ENCODE measurements at places on chromosomes 5 and 9. TPM values are rescaled to one million over a fixed set of nuclear protein-coding genes. Genes with fewer than 3 reads are reported as not detected.

The KCNMB1 gene
- not detected for total RNA-seq

The ISCA1 gene
- total RNA-seq, result 30.1 TPM

The IL31RA gene
- 0.92 TPM for total RNA-seq

The ANKRD34B gene
- total RNA-seq, result not detected

The SPARC gene
- not detected for total RNA-seq

DNA sequence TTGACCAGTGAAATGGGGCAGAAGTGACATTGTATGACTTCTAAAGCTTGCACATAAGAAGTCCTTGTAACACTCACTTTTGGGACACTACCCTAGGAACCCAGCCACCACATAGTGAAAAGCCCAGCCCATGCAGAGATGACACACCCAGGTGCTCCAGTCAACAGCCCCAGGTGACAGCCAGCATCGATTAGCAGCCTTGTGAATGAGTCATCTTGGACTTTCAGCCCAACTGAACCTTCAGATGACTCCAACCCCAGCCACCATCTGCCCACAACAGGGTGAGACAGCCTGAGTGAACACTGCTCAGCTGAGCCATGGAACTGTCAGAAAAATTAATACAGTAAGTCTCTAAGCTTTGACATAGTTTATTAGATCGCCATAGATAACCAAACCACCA lies 458.6 kb downstream of the ZSWIM6 start:
- H3K4me1 ChIP-seq, result no peaks in the 10 kb centered on the region
- H3K27me3 ChIP-seq, result peaks cover 1% of the 10 kb centered on the region
- H3K4me3 ChIP-seq, result no peak overlapping the region
- DNase-seq, result no peak
- no peak overlapping the region for H3K27ac ChIP-seq
- no peaks in the 10 kb centered on the region for H3K36me3 ChIP-seq

- no peak overlapping the region for H3K4me3 ChIP-seq
- no peak overlapping the region for H3K27ac ChIP-seq
- peaks cover 2% of the 10 kb centered on the region for H3K27me3 ChIP-seq
- DNase-seq, result no peak
Measured at GRCh38 chr5:82754759-82755158, 322.4 kb downstream of the TMEM167A start.

DNA sequence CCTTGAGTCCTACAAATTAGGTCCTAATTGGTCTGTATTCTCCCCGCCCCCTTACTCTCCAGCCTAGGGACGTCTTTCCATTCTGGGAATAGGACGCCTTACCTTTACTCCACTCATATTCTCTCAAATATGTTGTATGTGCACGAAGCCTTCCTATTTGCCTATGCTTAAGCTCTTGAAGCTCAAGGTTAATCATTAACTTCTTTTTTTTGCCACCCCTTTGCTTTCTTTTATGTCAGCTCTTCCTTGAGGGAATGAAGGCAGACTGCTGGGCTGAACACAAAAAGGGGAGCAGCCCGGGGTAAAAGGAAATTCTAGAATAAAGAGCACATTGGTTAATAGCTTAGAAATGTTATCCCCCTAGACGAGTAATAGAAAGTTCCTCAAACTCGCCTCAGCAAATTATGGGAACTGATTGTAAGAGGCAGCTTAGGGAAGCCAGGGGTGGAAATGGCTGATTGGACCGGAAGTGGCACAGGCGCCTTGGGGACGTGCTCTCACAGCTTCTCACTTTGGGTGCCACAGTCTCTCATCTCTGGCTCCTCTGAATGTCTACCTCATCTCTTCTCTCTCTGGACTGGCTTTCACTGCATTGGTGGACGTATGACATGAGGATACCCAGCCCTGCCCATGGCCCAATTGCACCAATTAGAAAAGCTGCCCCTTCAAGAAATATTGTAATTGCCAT lies 122.3 kb upstream of the IL12B start:
- DNase-seq, result no peak
- H3K27ac ChIP-seq, result no peak overlapping the region
- H3K36me3 ChIP-seq, result no peaks in the 10 kb centered on the region
- peaks cover 19% of the 10 kb centered on the region for H3K4me1 ChIP-seq
- peaks cover 62% of the 10 kb centered on the region for H3K27me3 ChIP-seq

DNA sequence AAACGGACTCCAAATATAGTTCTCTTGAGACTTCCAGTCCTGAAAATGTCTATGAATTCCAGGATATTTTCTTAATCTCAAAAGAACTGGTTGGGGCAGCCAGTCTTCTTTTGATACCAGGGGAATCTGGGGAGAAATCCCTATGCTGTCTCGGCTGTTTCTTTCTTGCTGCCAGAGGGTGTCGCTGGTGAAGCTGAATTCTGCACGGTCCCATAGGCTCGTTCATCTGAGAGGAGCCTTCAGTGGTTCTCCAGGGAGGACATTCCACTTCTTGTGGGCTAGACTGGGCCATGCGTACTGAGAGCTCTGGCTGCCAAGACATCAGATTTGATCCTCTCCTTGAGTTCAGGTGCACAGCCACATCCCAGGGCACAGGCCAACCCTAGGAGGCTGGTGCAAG lies 155.0 kb upstream of the CLINT1 start:
- H3K27ac ChIP-seq, result no peak overlapping the region
- H3K27me3 ChIP-seq, result peaks cover 15% of the 10 kb centered on the region
- no peak for DNase-seq

DNA sequence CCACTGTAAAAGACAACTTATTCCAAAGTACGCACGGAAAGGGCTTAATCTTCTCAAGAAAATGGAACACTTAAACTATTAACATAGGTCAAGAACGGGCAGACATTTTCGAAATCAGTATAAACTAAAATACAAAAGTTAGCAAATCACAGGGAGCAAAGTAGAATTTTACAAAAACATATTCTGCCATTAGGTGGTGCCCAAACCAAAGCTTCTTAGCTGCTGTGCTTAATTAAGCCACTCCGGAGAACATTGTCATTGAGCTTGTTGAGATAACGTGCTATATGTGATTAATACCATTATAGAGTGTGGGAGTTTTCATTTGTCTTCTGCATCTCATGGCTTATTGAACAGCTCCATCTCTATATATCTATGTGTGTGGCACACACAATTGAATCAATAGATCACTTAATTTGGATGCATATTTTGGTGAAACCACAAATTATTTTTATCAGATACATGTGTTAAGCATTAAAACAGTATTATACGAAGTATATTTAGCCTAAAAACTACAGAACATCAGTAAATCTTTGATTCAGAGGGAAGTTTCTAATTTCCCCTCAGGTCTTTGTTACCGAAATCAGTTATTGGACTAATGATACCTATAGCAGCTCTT lies 23.4 kb downstream of the UBLCP1 start:
- peak; percentile 70 for DNase-seq
- peaks cover under 1% of the 10 kb centered on the region for H3K27me3 ChIP-seq
- H3K36me3 ChIP-seq, result peaks cover 6% of the 10 kb centered on the region
- no peaks in the 10 kb centered on the region for H3K4me1 ChIP-seq
- H3K4me3 ChIP-seq, result no peak overlapping the region

- peaks cover 54% of the 10 kb centered on the region for H3K27me3 ChIP-seq
- DNase-seq, result no peak
- H3K36me3 ChIP-seq, result no peaks in the 10 kb centered on the region
- H3K4me1 ChIP-seq, result peaks cover 9% of the 10 kb centered on the region
- no peak overlapping the region for H3K27ac ChIP-seq
Measured at GRCh38 chr5:10559871-10560270, 4.0 kb upstream of the ANKRD33B start.

DNA sequence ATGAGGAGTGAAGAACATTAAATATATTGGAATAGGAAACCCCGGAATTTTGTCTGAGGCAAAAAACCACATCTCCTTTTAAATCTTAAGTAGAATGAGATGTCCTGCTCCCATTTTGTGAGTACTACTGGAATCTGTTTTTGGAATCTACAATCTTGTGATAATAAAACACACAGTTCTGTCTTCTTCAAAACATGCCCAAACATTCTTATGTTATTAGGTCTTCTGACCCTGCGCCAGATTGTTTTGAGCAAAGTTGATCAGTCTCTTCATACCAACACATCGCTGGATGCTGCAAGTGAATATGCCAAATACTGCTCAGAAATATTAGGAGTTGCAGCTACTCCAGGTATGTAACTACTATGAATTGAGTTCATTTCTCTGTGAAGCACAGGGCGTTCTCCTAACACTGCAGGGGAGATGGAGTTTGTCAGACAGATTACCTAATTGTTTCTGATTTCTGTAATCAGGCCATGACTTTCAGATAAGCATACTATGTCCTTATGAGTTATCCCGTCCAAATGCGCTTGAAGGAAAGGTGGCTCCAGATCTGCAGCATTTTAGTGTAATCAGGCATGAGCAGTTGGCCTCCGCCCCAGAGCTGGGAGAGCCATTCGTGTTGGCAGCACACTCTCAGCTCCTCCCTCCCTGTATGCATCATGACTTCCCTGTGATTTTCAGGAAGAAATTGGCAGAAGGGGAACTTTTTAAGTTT lies 88.0 kb downstream of the NLN start:
- peaks cover 43% of the 10 kb centered on the region for H3K36me3 ChIP-seq
- H3K4me1 ChIP-seq, result peaks cover 16% of the 10 kb centered on the region
- H3K27ac ChIP-seq, result no peak overlapping the region
- H3K27me3 ChIP-seq, result no peaks in the 10 kb centered on the region
- H3K4me3 ChIP-seq, result no peak overlapping the region
- DNase-seq, result no peak

DNA sequence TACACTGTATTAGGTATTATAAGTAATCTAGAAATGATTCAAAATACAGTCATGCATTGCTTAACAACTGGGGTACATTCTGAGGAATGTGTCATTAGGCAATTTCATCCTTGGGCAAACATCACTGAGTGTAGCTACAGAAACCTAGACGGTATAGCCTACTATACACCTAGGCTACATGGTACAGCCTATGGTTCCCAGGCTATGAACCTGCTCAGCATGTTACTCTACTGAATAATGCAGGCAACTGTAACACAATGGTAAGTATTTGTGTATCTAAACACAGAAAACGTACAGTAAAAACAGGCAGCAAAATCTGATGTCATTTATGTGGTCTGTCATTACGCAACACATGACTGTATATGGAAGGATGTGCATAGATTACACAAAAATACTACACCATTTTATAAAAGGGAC lies 96.8 kb downstream of the RAPGEF6 start:
- peaks cover 65% of the 10 kb centered on the region for H3K4me1 ChIP-seq
- H3K4me3 ChIP-seq, result no peak overlapping the region
- peaks cover 37% of the 10 kb centered on the region for H3K36me3 ChIP-seq
- H3K27ac ChIP-seq, result no peak overlapping the region

GRCh38 chr5:69265931-69266330 lies 31.2 kb downstream of the CDK7 start:
- peaks cover 45% of the 10 kb centered on the region for H3K36me3 ChIP-seq
- no peak overlapping the region for H3K27ac ChIP-seq
- no peak overlapping the region for H3K4me3 ChIP-seq

DNA sequence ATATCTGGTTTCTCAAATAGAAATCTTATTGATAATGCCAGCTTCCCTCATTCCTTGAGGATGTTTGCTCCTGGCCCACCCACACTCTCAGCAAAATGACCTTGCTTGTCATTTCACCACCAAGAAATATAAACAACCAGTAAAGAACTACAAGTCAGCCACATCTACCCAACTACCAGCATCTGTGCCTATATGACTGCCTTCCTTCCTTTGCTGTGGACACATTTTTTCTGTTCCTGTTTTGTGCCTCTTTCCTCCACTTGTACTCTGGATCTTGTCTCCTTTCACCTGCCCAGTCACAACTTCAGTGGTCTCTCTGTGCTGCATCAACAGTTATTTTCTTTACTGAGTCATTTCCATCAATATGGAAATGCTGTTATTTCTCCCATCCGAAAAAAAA lies 20.3 kb downstream of the KIF2A start:
- DNase-seq, result no peak
- peak overlapping the region; percentile 78 for H3K27ac ChIP-seq
- H3K27me3 ChIP-seq, result no peaks in the 10 kb centered on the region
- peak overlapping the region; percentile 2 for H3K4me3 ChIP-seq
- H3K4me1 ChIP-seq, result peaks cover 59% of the 10 kb centered on the region

GRCh38 chr5:45334939-45335338 lies 361.2 kb downstream of the HCN1 start:
- H3K27ac ChIP-seq, result no peak overlapping the region
- DNase-seq, result no peak
- no peaks in the 10 kb centered on the region for H3K4me1 ChIP-seq

GRCh38 chr9:15354713-15355112 lies 47.7 kb upstream of the TTC39B start:
- peaks cover 14% of the 10 kb centered on the region for H3K4me1 ChIP-seq
- peak; percentile 62 for DNase-seq
- peaks cover 2% of the 10 kb centered on the region for H3K27me3 ChIP-seq
- H3K36me3 ChIP-seq, result no peaks in the 10 kb centered on the region

- H3K4me3 ChIP-seq, result no peak overlapping the region
- DNase-seq, result no peak
- H3K36me3 ChIP-seq, result peaks cover 2% of the 10 kb centered on the region
- no peaks in the 10 kb centered on the region for H3K27me3 ChIP-seq
Measured at GRCh38 chr5:99019812-99020697, 91.2 kb upstream of the CHD1 start.

- H3K36me3 ChIP-seq, result no peaks in the 10 kb centered on the region
- H3K27ac ChIP-seq, result peak overlapping the region; percentile 96
- H3K27me3 ChIP-seq, result no peaks in the 10 kb centered on the region
- DNase-seq, result peak; percentile 74
- peak overlapping the region; percentile 75 for H3K4me3 ChIP-seq
Measured at GRCh38 chr9:89536600-89536999, 38.7 kb upstream of the SEMA4D start.

GRCh38 chr5:28355831-28356230 lies 1317.4 kb upstream of the CDH9 start:
- H3K27ac ChIP-seq, result no peak overlapping the region
- no peaks in the 10 kb centered on the region for H3K36me3 ChIP-seq
- H3K4me3 ChIP-seq, result no peak overlapping the region
- DNase-seq, result no peak
- H3K4me1 ChIP-seq, result no peaks in the 10 kb centered on the region

- no peaks in the 10 kb centered on the region for H3K36me3 ChIP-seq
- H3K4me3 ChIP-seq, result no peak overlapping the region
- no peaks in the 10 kb centered on the region for H3K27me3 ChIP-seq
Measured at GRCh38 chr5:33337637-33337992, 103.2 kb upstream of the TARS1 start.

DNA sequence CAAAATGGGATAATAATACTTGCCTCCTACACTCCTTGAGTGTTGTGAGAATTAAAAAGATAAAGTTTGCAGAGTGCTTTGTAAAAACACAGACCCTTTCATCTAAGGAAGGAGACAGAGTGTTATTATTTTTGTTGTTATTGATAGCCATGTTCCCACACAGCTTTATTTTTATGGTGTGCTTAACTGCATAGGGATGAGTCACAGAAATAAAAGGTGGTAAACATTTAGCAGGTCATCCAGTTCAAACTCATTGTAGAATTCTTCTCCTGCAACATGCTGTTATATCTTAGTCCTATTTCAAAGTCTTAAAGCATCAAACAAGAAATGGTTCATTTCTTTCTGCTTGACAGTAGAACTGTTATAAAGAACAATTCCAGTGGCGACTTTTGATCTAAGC lies 367.5 kb upstream of the ACTBL2 start:
- H3K4me3 ChIP-seq, result no peak overlapping the region
- DNase-seq, result no peak
- no peaks in the 10 kb centered on the region for H3K4me1 ChIP-seq
- H3K27me3 ChIP-seq, result no peaks in the 10 kb centered on the region

GRCh38 chr9:13163287-13163686 lies 116.2 kb downstream of the MPDZ start:
- DNase-seq, result no peak
- H3K27ac ChIP-seq, result no peak overlapping the region

GRCh38 chr9:91156451-91157234 lies 205.1 kb downstream of the AUH start:
- H3K36me3 ChIP-seq, result peaks cover 58% of the 10 kb centered on the region
- H3K27ac ChIP-seq, result peak overlapping the region; percentile 90
- peak; percentile 76 for DNase-seq
- peak overlapping the region; percentile 24 for H3K4me3 ChIP-seq
- H3K27me3 ChIP-seq, result no peaks in the 10 kb centered on the region
- peaks cover 70% of the 10 kb centered on the region for H3K4me1 ChIP-seq

- no peaks in the 10 kb centered on the region for H3K36me3 ChIP-seq
- no peak overlapping the region for H3K27ac ChIP-seq
- DNase-seq, result no peak
- no peak overlapping the region for H3K4me3 ChIP-seq
Measured at GRCh38 chr5:118902656-118903438, 85.5 kb downstream of the DTWD2 start.

Measured in activated CD4-positive, alpha-beta T cell treated with anti-CD3 and anti-CD28 coated beads, Interleukin-2, amount 10 ng/mL, durations not matched to agents 24 days and 14 days (primary cell).